ENCODE measurements at places on chromosomes 7 and 10. TPM values are rescaled to one million over a fixed set of nuclear protein-coding genes. Genes with fewer than 3 reads are reported as not detected.

- DNase-seq, result peak; percentile 99
Measured at GRCh38 chr10:133258818-133259601, 17.7 kb downstream of the ADAM8 start.

- DNase-seq, result no peak
Measured at GRCh38 chr7:116502201-116503096, 2.9 kb downstream of the CAV2 start.

GRCh38 chr7:78953726-78954363 lies 499.6 kb downstream of the MAGI2 start:
- DNase-seq, result no peak

DNA sequence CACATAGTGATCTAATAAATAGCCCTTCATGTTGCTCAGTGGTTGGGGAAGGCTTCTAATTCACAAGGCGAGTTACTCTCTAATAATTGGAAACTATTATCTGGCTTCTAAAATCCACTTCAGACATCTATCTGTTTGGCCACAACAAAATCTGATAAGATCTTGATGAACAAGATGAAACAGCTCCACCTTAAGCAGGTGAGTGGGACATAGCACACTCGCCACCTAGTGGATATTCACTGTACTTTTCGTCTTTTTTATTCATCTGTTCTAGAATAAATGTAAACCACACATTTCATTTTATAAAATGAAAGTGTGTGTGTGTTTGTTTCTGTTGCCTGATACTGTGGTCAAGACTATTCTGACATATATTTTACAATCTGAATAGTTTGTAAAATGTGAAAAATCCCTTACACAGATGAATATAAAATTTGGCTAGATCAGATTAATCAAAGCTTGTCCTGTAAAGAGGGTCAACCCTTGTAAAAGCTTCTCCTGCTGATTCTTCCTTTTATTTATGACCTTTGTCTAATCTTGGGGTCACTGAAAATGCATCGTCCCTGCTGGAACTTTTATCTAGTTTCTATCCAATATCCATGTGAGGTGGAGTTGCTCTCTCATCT lies 26.5 kb upstream of the CNTNAP2 start:
- DNase-seq, result no peak

- no peak for DNase-seq
Measured at GRCh38 chr10:128000471-128001362, 93.8 kb downstream of the PTPRE start.

DNA sequence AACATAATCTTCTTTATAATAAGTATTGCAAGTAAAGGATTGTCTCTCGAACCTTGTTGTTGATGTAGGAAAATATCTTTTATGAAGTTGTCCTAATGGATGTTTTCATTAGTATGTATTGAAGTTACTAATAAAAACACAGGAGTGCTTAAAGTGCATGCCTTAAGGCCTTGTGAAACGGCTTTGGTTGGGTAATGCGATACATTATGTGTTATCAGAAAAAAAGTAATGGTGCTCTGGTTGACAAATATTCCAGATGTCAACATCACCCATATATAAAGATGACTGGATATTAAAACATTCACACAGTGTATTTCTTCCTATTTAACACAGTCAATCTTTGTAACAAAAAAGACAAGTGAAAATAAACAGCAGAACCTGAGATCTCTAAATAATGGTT lies 310.7 kb downstream of the PRKG1 start:
- DNase-seq, result no peak

DNA sequence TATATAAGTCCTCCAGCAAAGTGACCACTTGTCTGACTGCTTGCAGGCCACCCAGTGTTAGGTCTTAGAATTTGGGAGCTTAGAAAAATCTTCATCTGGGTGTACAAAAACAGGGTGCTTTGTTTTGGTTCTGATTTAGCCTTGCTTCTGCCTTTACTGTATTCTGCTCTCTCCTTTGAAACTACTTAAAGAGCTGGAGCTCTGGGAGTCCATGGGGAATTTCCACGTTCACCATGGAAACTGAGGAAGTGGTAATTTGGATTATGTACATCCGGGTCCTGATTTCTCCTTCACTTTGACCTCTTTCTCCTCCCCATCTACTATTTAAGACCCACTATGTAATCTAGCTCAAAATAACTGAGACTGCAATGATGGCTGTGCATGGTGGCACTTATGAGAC lies 103.0 kb downstream of the JAZF1 start:
- DNase-seq, result no peak

DNA sequence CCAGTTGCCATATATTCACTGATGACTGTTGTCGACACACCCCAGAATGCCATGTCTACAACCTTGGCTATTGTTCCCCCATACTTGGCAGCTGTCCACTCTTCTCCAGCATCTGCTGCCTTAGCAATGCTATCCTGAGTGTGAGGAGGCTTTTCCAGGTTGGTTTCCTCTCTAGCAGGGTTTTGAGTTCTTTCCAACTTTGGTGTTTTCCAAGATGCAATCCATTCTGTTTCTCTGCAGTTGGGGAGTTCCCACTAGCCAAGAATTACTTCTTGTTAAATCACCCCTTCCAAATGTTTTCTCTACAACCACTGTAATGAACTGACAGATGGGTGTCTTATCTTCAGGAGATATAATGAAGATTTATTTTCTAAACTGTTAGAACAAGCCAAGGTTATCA lies 617.4 kb downstream of the CCSER2 start:
- DNase-seq, result no peak

- no peak for DNase-seq
Measured at GRCh38 chr7:2450198-2451107, 25.7 kb downstream of the GRIFIN start.

GRCh38 chr10:111347386-111348013 lies 270.7 kb downstream of the ADRA2A start:
- no peak for DNase-seq

- no peak for DNase-seq
Measured at GRCh38 chr10:131435760-131436457, 124.4 kb upstream of the TCERG1L start.

- no peak for DNase-seq
Measured at GRCh38 chr10:93208717-93209464, 135.2 kb downstream of the CYP26A1 start.

DNA sequence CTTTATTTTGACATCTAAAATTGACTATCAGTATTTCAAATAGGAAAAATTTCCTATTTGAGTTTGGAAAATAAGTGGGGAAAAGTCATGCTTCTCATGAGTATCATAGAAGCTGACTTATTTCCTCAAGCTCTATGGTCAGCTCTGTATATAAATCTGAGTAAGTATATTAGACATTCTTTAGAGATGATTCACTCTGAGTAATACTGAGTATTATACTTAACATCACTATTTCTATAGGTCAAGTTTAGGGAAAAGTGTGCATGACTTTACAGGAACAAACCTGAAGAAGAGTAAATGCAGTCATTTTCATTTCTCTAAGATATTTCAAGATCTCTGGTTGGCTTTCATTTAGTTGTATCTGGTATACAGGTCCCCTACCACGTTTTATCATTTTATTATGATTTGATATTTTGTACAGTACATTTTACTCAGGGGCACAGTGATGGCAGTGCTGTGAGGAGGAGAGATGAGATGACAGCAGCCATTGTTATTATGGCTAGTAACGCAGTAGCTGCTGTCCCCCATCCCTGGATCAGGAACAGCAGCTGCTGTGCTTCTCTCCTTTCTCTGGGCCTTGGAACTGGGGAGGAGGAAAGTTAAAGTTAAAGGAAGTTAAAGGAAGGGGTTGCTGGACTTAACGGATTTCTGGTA lies 15.2 kb downstream of the SND1 start:
- DNase-seq, result peak; percentile 59

DNA sequence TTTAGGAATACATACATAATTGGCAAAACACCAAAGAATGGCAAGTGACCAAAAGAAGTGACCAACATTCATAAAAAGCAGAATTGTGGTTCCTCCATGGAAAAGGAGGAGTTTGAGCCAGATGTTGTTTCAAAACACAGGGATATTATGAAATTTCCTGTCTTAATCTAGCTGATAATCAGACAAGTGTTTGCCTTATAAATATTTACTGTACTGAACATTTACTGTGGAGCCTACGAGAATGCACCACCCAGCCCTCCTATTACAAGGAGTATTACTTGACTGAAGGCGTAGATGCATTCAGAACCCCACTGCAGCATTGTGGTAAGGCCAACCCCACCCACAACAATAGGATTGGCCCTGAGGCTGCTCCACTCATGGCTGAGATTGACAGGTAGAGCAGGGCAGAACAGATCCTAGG lies 118.9 kb downstream of the AKR1D1 start:
- DNase-seq, result no peak

DNA sequence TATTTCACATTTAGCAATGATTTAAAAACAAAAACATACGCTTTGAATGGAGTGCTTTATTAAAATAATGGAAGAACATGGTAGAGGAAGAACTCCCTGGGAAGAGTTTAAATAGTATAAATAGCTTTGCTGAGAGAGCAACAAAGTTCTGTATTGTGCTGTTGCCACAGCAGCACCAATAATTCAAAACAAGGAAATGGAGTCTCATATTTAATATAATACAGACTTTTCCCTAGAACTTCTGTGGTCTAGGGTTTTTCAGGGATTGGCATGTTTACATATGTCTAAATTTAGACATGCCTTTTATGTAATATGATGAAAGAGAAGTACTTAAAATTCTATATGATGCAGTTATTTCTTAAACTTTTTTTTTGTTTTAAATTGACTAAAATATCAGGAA lies 217.2 kb upstream of the HDAC9 start:
- DNase-seq, result no peak

GRCh38 chr10:106952033-106952432 lies 212.5 kb downstream of the SORCS1 start:
- DNase-seq, result no peak

DNA sequence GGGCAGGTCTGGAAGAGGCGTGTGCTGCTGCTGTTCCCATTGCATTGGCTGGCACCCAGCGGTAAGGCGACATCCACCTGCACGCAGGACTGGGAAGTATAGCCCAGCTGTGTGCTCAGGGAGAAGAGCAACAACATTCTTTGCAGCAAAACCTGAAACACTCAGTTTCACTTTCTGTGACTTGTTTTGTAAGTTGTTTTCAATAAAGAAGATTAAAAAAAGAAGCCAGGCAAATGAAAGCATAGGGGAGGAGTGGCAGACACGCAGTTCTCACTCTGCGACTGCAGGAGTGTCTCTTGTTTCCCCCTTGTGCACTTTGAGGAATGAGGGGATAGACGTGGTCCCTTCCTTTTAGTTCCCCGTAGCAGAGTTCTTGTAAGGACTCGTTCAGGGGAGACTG lies 5.8 kb downstream of the FBH1 start:
- no peak for DNase-seq

DNA sequence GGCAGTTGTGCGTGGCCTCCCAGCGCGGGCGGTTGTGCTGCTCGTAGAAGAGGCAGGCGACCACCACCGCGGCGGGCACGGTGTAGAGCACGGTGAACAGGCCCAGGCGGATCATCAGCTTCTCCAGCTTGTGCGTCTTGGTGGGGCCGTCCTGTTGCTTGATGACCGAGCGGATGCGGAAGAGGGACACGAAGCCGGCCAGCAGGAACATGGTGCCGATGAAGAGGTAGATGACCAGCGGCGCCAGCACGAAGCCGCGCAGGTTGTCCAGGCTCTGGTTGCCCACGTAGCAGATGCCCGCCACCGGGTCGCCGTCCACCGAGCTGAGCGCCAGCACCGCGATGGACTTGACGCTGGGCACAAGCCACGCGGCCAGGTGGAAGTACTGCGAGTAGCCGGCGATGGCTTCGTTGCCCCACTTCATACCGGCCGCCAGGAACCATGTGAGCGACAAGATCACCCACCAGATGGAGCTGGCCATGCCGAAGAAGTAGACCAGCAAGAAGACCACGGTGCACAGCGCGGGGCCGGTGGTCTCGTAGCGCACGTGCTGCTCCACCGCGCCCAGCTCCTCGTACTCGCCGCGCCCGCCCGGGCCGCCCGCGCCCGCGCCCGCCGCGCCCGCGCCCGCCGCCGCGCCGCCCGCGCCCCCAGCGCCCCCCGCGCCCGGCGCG lies 2.2 kb downstream of the FZD8 start:
- no peak for DNase-seq

- no peak for DNase-seq
Measured at GRCh38 chr10:131177431-131178327, 133.8 kb downstream of the TCERG1L start.

- no peak for DNase-seq
Measured at GRCh38 chr7:113622796-113623195, 296.0 kb downstream of the PPP1R3A start.

- DNase-seq, result no peak
Measured at GRCh38 chr10:712089-712488, 22.6 kb upstream of the DIP2C start.

DNA sequence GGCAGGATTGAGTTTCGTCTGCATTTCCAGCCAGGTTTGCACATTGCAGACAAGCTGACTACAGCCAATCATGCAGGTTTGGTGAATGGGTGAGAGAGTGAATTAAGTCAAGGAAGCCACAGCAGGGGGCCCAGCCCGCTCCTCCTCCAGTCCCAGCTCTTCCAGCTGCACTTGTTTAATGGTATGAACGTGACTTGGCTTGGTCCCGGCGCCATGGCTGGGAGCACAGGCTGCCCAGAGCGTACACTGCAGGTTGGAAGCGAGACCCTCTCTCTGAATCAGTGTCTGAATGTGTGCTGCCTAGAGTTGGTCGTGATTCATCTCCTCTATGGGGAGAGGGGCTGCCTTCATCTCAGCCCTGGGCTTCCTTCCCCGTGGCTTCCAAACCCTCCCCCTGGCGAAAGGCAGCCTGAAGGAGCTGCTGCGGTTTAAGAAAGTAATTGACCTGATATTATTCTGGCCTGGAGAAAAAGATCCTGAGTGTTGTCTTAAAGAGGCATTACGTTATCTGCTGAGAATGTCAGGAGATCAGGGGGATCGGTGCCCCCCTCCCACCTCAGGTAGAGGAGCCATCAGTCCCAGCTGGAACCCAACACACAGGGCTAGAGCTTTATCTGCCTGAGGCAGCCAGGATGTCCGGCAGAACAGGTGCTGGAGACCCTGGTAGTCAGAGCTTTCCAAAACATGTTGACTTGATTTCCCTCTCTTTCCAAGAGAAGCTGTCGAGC lies 132.1 kb downstream of the COL26A1 start:
- no peak for DNase-seq

DNA sequence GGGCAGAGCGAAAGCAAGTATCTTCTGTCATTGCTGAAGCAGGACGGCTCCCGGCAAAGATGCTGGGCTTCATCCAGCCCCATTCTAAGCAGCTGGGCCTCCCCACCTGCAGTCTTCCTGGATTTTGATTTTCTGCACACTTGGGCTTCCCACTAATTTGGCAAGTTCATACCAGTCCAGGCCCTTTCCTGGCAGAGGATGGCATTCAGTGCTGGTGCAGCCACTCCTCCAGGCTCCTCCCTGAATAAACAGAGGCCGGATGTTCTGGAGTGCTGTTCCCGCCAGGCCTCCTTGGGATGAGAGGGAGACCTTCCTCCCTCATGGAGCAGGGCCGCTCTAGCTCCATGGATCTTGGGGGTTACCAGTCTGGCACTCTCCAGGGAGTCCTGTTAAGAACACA lies 3.4 kb downstream of the BAG3 start:
- DNase-seq, result no peak

GRCh38 chr7:28389504-28390395 lies 22.6 kb upstream of the CREB5 start:
- DNase-seq, result peak; percentile 62

The KNDC1 gene
- 0.33 TPM for total RNA-seq

The SDK1 gene
- total RNA-seq, result not detected

The CSGALNACT2 gene
- 18.3 TPM for total RNA-seq

The PLXDC2 gene
- 2.8 TPM for total RNA-seq

The AKR1D1 gene
- total RNA-seq, result not detected

The NPC1L1 gene
- not detected for total RNA-seq

The CNNM1 gene
- 3.0 TPM for total RNA-seq

The CYP3A5 gene
- total RNA-seq, result 0.38 TPM

The RSPH10B2 gene
- total RNA-seq, result not detected

The IRF5 gene
- total RNA-seq, result not detected

The NAT16 gene
- not detected for total RNA-seq

The MLXIPL gene
- total RNA-seq, result not detected

The MRC1 gene
- total RNA-seq, result 0.05 TPM

The PRSS1 gene
- not detected for total RNA-seq

The SP8 gene
- not detected for total RNA-seq
